ENCODE measurements at places on chromosomes 13 and 19. TPM values are rescaled to one million over a fixed set of nuclear protein-coding genes. Genes with fewer than 3 reads are reported as not detected.

Gene ZNF492
- 0.25 TPM for total RNA-seq

Gene SIGLEC8
- 1.8 TPM for total RNA-seq

Gene XRCC1
- total RNA-seq, result 24.5 TPM

Gene SRRM5
- total RNA-seq, result 0.28 TPM

Gene ATP4B
- 0.16 TPM for total RNA-seq

DNA sequence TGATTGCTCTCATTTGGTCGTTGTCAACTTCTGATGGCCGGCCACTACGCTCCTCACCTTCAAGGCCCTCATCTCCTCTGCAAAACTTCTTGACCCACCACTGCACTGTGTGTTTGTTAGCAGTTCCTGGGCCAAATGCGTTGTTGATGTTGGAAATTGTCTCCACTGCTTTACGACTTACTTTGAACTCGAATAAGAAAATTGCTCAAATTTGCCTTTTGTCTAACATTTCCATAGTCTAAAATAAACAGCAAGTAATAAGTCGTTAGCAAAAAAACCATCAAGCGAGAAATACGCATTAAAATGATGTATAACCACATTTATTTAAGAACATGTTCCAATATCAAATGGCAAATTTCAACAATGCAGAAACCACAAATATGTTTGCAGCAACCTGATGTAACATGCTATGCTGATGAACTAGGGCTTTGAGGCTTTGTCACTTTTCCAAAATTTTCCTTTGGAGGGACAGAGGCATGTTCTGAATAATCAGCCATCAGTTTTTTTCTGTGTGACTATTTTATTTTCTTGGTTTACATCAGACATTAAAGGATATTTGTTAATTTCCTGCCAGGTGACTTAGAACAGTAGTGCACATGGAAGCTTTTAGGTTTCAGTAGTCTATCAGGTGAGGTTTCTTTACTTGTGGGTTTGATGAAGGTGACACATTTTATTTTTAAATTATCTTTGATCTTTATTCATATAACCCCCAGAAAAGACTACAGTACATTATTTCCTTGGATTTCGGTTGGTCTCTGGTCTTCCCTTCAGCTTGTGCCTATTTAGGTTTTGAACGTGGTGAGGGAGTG lies 74.7 kb upstream of the TEX29 start:
- no peaks in the 10 kb centered on the region for H3K4me1 ChIP-seq
- peak; percentile 78 for DNase-seq
- H3K4me3 ChIP-seq, result no peak overlapping the region
- peaks cover 11% of the 10 kb centered on the region for H3K36me3 ChIP-seq
- no peaks in the 10 kb centered on the region for H3K27me3 ChIP-seq
- no peak overlapping the region for H3K27ac ChIP-seq

GRCh38 chr19:1936916-1937610 lies 3.9 kb upstream of the CSNK1G2 start:
- no peaks in the 10 kb centered on the region for H3K36me3 ChIP-seq
- no peak for DNase-seq
- H3K27ac ChIP-seq, result no peak overlapping the region
- H3K4me3 ChIP-seq, result no peak overlapping the region

GRCh38 chr19:58009666-58010301 lies 7.2 kb upstream of the ZNF606 start:
- peak; percentile 96 for DNase-seq
- peaks cover 8% of the 10 kb centered on the region for H3K36me3 ChIP-seq
- no peaks in the 10 kb centered on the region for H3K27me3 ChIP-seq

DNA sequence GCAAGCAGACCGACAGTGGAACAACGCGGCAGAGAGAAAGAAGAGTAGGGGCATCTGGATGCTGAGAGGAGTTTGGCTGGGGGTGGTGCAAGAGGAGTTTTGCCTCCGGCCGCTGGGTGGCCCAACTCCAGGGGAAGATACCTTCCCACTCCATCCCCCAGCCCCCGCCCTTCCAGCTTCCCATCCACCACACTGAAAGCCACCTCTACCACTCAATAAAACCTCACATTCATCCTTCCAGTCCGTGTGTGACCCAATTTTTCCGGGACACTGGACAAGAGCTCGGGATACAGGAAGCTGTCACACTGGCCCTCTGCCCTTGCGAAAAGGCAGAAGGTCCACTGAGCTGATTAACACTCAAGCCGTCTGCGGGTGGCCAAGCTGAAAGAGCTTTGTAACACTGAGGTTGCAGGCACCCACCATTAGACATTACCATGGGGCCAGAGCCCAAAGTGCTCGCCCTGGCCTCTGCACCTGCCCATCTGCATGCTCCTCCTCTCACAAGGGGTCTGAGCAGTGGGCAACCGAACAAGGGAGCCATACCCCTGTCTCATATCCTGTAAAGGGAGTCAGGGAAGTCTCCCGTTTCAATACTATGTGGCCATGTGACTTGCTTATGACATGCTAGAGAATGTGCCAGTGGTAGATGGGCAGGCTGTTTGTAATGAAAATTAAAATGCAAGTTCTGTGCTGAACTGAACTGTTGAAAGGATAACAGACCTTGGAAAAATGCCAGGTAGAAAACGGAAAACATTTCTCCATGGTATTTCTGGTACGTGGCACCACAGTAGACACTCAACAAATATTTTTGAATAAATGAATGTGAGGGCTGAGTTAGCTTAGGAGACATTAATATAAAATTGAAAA lies 205.1 kb upstream of the STARD13 start:
- no peaks in the 10 kb centered on the region for H3K36me3 ChIP-seq
- no peaks in the 10 kb centered on the region for H3K27me3 ChIP-seq
- no peaks in the 10 kb centered on the region for H3K4me1 ChIP-seq
- H3K4me3 ChIP-seq, result peak overlapping the region; percentile 3
- no peak overlapping the region for H3K27ac ChIP-seq
- DNase-seq, result no peak

GRCh38 chr19:37078717-37079032 lies 442 bp downstream of the ZNF420 start:
- no peak for DNase-seq
- H3K4me3 ChIP-seq, result peak overlapping the region; percentile 100

GRCh38 chr13:63436325-63436668 lies 2020.6 kb upstream of the PCDH20 start:
- H3K36me3 ChIP-seq, result no peaks in the 10 kb centered on the region
- H3K4me3 ChIP-seq, result no peak overlapping the region

- no peaks in the 10 kb centered on the region for H3K4me1 ChIP-seq
- no peaks in the 10 kb centered on the region for H3K27me3 ChIP-seq
- H3K36me3 ChIP-seq, result no peaks in the 10 kb centered on the region
- no peak overlapping the region for H3K27ac ChIP-seq
- no peak overlapping the region for H3K4me3 ChIP-seq
- DNase-seq, result no peak
These were observed 37.9 kb upstream of the UBL3 start for GRCh38 chr13:29888306-29888705.

DNA sequence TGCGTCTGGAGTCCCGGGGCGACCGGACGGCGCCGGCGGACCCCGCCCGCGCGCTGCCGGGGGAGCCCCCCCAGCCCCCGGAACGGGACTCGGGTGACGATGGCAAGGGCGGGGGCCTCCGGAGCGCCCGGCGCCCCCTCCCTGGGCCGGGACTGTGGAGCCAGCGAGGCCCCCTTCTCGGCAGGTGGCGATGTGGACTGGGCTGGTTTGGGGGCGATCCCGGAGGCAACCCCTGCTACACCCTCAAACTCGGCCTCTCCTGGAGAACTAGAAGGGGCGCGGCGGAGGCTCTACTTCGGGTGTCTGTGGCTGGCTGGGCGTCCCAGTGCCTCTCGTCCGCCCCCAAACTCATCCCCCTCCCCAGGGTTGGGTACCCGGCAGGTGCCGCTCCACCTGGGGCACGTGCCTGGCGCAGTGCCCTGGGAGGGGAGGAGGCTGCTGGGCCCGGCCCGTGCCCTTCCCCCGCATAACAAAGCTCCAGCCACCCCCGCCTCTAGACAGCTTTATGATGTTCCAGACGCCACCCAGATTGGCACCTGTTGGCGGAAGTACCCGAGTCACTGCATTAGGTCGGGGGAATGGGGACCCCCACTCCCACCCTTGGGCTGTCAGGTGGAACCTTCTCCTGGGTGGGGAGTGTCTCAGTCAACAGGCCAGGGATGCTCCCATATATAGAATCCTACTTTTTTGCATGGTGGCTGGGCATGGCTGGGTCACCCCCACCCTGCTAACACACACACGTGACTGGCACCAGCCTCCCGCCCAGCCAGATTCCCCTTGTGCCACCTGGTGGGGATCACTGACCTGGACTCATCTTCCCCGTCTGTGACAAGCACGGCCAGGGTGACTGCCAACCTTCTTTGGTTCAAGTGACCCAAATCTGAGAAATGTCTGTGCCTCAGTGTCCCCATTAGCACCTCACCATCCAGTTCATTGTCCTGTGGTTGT lies 722 bp downstream of the PKN1 start:
- H3K4me1 ChIP-seq, result peaks cover 22% of the 10 kb centered on the region
- peak overlapping the region; percentile 81 for H3K27ac ChIP-seq
- H3K4me3 ChIP-seq, result peak overlapping the region; percentile 60
- H3K36me3 ChIP-seq, result peaks cover 2% of the 10 kb centered on the region

GRCh38 chr19:5563935-5564612 lies 3.7 kb downstream of the TINCR start:
- no peak overlapping the region for H3K27ac ChIP-seq
- peaks cover 15% of the 10 kb centered on the region for H3K27me3 ChIP-seq

GRCh38 chr19:40801426-40802299 lies 2.7 kb downstream of the EGLN2 start:
- no peaks in the 10 kb centered on the region for H3K27me3 ChIP-seq
- H3K4me1 ChIP-seq, result peaks cover 71% of the 10 kb centered on the region

DNA sequence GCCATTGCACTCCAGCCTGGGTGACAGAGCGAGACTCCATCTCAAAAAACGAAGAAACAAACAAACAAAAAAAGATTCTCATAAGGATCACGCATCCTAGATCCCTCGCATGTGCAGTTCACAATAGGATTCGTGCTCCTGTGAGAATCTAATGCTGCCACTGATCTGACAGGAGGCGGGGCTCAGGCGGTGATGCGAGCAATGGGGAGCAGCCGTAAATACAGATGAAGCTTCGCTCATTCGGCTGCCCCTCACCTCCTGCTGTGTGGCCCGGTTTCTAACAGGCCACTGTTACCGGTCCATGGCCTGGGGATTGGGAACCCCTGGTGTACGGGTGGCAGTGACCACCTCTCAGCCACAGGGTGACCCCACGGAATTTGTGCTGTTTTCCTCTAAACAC lies 98.2 kb upstream of the MRI1 start:
- H3K4me1 ChIP-seq, result no peaks in the 10 kb centered on the region
- no peaks in the 10 kb centered on the region for H3K36me3 ChIP-seq
- H3K27ac ChIP-seq, result no peak overlapping the region
- no peak overlapping the region for H3K4me3 ChIP-seq
- H3K27me3 ChIP-seq, result no peaks in the 10 kb centered on the region
